ENCODE measurements at places on chromosomes 3 and 15.

GRCh38 chr3:143795874-143796273, 52.4 kb downstream of the SLC9A9 start:
- DNase-seq, result no peak

DNA sequence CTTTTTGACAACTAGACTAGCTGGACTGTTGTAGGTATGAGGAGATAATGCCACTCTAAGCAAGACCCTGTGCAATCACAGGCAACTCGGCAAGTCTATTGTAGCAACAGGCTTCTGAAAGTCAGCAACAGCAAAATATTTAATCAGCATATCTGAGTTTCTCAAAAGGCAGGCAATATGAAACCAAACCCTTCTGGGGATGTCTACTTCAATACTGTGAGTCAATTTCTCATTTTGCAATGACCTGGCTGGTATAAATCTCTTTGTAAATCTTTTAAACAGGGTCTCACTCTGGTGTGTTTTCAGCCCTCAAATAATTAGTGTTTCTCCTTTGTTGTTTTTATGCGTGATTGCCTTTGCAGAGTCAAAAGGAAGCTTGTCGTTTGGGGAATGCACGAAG, 1044.5 kb downstream of the NTRK3 start:
- DNase-seq, result no peak

- DNase-seq, result no peak
These were observed 105.2 kb upstream of the RNF7 start for GRCh38 chr3:141632779-141633374.

DNA sequence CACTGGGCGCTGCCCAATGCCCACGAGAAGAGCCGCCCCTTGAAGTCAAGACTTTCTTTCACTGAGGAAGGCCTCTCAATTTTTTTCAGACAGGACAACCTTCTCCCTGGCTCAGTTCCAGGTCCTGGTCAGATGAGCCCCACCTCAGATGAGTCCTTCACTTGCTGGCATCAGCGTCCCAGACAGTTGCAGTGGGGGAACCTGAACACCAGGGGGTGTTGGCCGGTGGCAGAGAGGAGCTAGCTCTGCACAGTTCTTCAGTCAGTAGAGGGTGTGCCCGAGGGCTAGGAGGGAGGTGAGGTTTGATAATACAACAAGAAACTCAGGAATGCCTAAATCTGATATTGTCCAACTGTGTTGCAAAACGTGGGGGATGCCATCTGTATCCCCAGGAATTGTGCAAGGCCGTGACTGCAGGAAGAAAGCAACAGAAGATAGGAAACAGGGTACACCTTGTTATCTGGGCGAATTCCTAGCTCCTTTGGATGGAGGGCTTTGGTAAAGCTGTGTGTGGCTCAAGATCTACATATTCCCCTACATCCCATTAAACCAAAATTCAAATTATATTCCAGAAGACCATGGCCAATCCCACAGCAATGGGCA, 34.3 kb downstream of the CCR3 start:
- DNase-seq, result peak; percentile 53

GRCh38 chr3:196145468-196146262, 63.8 kb upstream of the TFRC start:
- no peak for DNase-seq

GRCh38 chr3:58038675-58039292, 30.6 kb downstream of the FLNB start:
- DNase-seq, result no peak

GRCh38 chr3:46358466-46358865, 4.6 kb downstream of the CCR2 start:
- DNase-seq, result no peak

DNA sequence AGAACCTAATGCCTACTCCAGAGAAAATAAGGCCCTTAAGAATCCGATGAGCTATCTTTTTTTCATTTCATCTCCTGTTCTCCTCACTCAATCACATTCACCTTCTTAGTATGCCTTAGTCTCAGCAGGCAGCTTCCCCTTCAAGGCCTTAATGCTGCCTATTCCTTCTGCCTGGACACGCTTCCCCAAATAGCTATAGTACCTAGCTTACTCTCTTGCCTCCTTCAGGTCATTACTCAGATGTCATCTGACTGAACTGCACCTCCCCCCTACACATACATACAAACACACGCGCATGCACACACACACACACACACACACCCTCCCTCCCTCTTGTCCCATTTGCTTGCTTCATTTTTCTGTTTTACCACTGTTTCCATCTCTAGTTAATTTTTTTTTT, 191.5 kb upstream of the MLF1 start:
- DNase-seq, result no peak

GRCh38 chr15:39596358-39597051, 15.6 kb downstream of the THBS1 start:
- DNase-seq, result no peak
